ENCODE measurements at places on chromosomes 5 and 9.

DNA sequence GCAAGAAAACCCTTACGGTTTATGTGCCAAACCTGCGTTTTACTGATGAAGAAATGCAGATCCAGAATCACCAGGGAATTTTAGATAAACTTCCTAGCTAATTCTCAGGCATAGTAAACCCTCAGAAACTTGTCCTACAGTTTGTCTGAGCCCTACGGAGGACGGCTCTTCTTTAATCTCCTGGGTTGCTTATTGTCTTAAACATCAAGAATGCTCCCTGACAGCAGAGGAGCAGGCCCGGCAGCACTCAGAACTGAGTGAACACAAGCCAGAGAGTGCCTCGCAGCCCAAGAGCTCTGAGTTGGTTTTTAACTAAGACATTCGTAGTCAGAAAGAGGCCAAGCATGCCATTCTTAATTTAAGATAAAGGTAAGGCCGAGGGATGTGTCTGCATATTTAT lies 114.7 kb upstream of the ERCC6L2 start:
- no peak for DNase-seq

DNA sequence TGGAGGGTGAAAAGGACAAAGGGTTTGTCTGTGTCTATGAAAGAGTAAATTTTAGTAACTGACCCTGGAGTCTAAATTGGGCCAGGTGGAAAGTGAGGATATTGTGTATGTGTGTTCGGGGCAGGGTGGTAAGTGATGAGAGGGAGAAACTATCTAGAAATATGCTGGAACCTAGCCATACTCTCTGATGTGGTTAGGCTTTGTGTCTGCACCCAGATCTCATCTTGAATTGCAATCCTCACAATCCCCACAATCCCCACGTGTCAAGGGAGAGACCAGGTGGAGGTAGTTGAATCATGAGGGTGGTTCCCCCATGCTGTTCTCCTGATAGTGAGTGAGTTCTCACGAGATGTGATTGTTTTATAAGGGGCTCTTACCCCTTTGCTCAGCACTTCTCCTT lies 60.6 kb downstream of the COMMD10 start:
- peak; percentile 0 for DNase-seq

DNA sequence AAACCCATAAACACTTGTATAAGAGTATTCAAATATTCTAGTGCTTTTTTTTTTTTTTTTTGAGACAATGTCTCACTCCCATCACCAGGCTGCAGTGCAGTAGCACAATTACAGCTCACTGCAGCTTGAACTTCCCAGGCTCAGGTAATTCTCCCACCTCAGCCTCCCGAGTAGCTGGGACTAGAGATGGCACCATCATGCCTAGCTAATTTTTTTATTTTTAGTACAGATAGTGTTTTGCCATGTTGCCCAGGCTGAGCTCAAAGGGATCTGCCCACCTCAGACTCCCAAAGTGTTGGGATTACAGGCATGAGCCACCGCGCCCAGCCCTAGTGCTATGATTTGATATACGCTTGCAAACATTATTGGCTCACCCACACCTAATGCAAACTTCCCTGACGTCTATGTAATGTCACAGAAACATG lies 11.8 kb downstream of the IL6ST start:
- peak; percentile 47 for DNase-seq

GRCh38 chr9:99040911-99041582 lies 63.9 kb upstream of the TGFBR1 start:
- DNase-seq, result no peak

- no peak for DNase-seq
Measured at GRCh38 chr5:157180374-157181264, at the start of gene ITK. Gene ITK, plus strand, starts transcription at chr5:157180840. Its CDS starts 138 bp downstream, at chr5:157180978.

- DNase-seq, result no peak
Measured at GRCh38 chr9:123414936-123415930, 59.2 kb downstream of the CRB2 start.

- no peak for DNase-seq
Measured at GRCh38 chr5:5335700-5336264, 86.7 kb upstream of the ICE1 start.

DNA sequence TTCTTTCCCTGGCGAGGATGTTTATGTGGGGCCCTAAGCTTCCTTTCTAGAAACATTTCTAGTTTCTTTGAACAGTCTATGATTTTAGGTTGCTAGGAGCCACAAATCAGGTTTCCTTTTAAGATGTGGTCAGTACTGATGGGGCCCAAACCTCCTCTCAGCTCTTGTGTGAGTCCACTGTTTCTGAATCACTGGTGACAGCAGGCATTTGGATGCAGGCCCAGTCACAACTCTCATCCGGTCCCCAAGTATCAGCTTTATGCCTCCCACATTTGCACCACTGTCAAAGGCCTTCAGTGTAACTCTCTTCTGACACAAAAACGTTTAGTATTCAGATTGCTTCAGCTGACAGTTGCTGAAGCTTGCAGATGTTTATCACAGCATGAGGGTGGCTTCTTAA lies 7.8 kb downstream of the DMRT2 start:
- DNase-seq, result no peak

GRCh38 chr9:25537808-25538207 lies 140.4 kb downstream of the TUSC1 start:
- no peak for DNase-seq

DNA sequence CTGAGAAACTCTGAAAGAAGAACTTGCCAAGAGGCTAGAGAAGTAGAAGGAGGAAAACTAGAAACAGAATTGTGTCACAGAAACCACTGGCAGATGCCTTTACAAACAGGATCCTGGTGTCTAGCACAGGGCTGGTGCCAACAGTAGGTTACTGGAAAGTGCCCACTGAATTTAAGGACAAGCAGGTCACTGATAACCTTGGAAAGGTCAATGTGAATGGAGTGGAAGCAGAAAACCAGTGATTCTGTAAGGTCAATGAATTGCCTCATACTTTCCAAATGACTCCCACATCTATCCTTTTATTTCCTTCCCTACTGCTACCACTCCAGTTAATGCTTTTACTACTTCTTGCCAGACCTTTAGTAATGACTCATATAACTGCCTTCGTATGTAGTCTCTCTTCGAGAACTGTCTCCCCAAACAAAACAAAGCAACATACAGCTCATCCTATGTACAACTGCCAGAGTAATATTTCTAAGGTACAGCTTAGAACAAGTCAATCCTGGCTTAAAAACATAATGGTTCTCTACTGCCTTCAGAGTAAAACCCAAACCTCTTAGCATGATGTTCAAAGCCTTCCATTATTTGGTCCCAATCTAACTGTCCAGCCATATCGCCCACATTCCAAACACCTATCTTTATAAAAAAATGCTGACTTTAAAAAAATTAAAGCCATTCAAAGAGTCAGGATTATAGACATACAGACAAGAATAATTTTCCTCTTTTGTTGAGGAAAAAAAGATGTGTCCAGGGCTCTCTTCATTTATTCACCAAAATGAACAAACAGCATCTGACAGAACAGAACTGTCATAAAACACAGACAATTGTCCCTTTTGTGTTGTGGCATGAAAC lies 52.5 kb downstream of the NR3C1 start:
- DNase-seq, result no peak

GRCh38 chr5:138602371-138603000 lies 27.3 kb upstream of the HSPA9 start:
- DNase-seq, result no peak

DNA sequence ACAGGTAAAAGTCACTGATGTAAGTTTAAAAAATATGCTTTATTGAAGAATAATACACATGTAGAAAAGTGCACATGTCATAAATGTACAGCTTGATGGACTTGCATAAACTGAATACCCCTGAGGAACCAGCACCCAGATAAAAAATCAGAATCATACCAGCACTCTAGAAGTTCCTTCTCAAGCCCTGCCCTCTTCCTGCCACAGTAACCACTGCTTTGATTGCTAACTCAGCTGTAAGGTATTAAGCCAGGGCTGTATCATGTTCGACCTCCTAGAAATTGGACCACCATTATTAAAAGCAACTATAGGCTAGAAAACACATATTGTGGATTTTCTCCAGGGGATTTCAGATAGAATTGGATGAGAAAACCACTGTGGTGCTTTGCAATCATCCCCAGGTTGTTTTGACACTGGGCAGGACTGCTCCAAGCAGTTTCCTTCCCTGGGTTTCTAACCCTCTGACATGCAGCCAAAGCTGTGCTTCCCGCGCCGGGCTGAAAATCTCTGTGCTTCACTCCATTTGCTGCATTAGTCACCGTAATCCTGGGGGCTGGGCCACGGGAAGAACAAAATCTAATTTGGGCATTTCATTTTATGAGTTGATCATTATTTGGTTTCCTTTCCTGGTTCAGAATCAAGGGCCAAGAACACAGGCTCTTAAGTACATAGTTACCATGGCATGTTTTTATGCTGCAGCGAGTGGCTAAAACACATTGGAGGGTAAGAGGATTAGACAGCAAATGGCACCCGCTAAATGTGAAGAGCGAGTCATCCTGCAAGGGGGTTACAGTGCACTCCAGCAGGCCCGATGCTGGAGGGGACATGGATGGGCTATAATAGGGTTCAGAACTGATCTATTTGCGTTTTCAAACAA lies 139.4 kb upstream of the IL12B start:
- DNase-seq, result no peak

DNA sequence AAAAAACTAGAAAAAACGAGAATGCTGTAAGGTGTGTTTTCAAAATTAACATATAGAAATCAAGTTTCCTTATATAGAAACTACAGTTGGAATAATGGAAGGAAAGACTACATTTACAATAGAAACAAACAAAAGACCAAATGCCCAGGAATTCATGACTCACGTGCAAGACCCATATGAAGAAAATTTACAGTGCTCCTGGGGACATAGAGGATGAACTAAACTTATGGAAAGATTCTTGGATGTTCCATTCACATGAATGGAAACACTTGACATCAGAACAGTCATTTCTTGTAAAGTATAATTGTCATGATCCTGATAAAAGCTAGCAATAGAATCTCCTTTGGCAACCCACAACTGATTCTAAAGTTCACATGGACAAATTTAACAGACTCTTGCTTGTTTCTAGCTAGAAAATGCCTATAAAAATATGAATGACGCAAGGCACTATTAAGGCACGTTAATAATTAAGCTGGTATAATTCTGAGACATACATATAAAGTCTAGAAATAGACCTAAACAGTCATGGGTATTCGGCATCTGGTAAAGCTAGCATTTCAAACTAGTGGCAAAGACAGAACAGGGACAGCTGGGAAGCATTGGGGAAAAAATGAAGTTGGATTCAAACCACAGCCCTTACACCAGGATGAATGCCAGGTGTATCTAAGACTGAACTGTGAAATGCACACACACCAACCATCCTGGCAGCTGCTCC lies 5.1 kb upstream of the ZFP62 start:
- no peak for DNase-seq

DNA sequence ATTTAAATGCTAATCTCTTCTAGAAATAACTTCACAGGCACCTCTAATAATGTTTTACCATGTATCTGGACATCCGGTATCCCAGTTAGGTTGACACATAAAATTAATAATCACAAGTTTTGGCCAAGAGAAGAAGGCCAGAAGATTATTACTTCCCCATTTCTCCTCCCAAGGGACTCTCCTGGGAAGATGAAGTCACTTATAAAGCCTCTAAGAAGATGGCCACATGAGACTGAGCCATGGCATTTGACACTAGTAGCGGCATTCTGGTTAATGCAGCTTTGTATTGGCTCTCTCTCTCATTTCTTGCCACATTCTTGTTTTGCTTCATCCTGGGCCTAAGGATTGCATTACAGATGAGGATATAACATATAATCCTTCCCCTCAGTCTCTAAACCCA lies 34.5 kb upstream of the RASA1 start:
- no peak for DNase-seq

DNA sequence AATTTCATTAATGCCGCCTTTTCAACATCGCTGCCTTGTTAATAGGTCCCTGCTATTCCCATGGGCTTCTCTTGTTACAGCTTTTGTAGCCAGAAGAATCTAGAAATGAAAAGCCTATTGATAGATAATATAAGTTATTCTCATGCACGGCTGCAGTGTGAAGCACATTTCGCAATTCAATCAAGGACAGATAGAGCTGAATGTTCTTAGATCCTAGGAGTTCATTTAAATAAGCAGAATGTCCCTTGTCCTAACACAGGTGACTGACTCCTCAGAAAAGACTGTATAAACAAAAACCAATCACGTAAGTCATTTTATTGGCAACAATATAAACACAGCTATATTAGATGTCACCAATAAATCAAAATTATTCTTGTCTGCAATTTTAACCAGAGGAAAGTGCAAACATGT lies 9.4 kb downstream of the GLIS3 start:
- DNase-seq, result no peak

GRCh38 chr5:15501091-15501791 lies 1.3 kb downstream of the FBXL7 start:
- no peak for DNase-seq

GRCh38 chr9:122900791-122901190 lies 4.4 kb downstream of the RC3H2 start:
- peak; percentile 47 for DNase-seq

- no peak for DNase-seq
Measured at GRCh38 chr5:95631255-95631958, 11.5 kb downstream of the GPR150 start.

GRCh38 chr5:124130816-124131215 lies 615.6 kb downstream of the ZNF608 start:
- DNase-seq, result no peak

DNA sequence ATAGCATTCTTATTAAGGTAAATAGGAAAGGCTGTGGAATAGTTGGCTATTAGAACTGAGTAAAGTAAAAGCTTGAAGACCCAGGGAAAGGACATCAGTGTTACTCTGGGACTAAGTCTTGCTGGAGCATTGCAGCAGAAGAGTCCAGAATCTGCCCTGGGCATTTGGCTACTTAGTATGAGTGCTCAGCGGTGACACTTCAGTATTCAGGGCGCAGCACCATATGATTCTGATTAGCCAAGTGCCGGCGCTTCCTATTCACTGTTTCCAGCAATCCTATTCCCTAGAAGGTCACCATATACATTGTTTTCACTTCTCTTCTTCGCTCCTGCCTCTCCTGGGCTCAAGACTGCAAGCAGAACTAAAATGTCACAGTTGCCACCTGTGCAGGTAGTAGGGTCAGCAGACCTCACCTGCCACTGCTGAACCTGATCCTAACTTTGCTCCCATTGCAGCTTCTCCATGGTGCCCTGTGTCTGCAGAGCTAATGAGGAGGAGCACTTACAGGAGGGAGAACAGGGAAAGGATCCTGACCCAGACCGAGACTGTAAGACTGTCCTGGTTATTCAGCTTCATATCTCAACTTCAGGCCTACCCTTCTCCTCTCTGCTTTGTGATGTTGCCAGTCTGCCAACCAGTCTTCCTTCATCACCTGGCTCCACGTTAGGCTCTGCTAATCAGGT lies 313.6 kb upstream of the PIK3R1 start:
- DNase-seq, result no peak

DNA sequence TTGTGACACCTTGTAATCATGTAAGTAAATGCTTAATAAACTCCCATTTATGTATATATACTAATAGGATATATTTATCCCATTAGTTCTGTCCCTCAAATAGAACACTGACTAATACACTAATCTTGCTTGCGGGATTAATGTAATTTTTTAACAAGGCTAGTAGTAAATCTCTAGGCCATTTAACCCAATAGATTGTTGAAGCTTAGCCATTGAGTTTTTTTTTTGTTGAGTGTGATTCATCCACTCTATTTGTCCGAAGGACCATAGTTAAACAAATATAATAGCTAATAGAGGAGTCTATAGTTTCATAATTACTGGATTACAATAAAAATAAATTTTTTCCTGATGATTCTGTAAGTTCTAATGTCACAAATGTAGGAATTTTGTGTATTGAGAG lies 474.4 kb downstream of the CDH9 start:
- no peak for DNase-seq
